K562 (cell line): ENCODE measurements at places on chromosomes 2 and 18.

DNA sequence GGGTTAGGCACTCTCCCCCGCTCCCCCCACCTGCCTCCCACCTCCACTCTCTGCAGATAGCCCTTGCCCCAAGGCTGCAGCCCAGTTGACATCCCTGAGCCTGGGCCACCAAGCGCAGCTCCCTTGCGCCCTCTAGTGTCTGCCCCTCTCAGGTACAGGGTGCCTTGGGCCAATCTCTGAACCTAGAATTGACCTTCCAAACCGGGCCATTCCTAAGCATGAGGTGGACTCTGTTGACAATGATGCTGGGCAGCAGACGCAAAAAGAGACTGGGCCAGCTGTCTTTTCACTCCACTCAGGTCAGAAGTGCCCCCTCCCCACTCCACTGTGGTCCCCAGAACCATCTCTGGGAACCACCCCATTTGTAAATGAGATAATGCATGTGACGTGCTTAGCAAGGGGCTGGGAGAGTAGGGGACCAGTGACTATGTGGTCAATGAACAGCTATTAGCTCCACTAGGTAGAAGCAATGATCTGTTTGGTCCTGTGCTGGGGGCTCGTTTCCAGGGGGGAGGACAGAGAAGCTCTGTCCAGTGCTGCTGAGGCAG, 43.3 kb upstream of the PLB1 start:
- peak; percentile 73 for DNase-seq

DNA sequence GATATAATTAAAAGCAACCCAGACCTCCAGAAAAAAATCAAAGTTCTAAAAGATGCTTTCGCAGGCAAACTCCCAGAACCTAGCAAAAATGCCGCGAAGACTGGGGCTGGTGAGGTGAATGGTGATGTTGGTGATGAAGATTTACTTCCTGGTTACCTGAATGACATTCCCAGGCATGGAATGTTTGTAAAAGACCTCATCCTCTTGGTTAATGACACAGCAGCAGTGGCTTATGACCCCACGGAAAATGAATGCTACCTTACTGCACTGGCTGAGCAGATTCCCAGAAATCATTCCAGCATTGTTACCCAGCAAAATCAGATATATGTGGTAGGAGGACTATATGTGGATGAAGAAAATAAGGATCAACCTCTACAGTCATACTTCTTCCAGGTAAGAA, 994 bp downstream of the KLHL41 start:
- no peak for DNase-seq

DNA sequence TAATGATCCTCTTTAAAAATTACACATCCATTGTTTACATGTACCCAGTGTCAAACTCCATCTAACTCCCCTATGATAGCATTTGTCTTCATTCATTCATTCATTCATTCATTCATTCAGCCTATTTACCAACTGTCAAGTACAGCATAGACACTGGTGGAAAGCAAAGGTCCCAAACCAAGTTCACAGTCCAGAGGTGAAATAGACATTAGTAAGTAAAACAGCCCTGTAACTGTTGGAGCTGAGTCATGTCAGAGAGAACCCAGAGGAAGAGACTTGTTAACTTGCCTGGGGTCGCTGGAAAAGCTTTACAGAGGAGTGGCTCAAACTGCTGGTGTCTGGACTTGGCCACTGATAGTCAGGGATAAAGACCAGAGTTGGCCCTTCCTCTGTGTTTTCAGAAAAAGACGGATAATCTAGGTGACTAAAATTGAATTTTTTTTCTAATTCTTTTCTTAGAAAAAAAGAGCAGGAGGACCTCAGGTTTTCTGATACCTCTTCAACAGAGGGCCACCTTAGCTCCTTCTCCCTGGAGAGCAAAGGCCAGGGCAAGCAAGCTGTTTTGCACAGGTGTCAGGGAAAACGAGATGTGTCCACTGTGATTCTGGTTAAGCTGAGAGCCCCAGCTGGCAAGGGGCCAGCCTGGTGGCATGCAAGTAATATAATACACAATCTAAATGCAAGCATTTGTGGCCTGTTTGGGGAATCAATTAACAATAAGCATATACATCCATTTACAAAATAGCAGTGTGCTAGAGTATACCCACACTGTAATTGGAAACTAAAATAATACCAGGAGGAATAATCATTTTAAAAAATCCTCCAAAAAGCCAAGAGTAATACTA, 96.7 kb upstream of the SLC14A2 start:
- no peak for DNase-seq

GRCh38 chr18:12041561-12041960, 52.1 kb upstream of the ANKRD62 start:
- DNase-seq: no peak

DNA sequence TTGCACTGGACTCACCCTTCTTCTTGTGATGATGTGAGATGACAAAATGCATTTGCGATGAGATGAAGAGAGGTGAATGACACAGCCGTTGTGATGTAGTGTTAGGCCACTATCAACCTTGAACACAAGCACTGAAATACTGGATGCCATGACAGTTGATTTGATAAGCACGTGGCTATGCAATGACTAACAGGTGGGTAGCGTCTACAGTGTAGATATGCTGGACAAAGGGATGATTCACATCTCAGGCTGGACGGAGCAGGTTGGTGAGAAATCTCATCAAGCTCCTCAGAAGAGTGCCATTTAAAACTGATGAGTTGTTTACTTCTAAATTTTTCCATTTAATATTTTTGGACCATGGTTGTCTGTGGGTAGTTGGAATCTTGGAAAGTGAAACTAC, 375.8 kb upstream of the LYPD1 start:
- DNase-seq: no peak

DNA sequence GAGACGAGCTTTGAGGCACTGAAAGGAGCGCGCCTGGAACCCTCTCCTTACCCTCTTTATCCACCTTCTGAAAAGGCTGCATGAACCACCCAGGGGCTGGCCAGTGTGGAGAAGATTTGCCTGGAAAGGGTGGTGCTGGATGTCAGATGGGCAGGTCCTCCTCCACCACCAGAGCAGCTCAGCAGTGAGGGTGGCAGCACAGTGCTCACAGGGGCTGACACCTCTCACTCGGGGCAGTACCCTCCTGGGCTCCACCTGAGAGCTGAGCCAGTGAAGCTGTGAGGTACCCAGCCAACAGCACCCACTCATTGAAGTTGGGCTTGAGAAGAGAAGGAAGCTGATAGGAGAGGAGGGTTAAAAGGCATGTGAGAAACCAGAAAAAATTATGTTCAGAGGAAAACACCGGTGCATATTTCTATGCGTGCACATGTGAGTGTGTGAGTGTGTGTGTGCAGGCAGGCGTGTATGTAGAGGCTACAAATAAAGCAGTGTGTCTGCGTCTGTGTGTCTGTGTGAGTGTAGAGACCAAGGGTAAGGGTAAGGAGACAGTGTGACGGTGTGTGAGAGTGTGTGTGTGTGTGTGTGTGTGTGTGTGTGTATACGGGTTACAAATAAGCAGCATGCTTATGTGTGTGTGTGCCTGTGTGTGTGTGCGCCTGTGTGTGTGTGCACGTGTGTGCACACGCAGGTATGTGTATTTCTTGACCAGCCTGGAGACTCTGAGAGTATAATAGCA, 40.7 kb downstream of the TEX44 start:
- no peak for DNase-seq

GRCh38 chr2:119715409-119716283, 36.6 kb downstream of the TMEM177 start:
- DNase-seq: no peak

- DNase-seq: no peak
Measured at GRCh38 chr18:13131283-13131682, 87.3 kb upstream of the LDLRAD4 start.

DNA sequence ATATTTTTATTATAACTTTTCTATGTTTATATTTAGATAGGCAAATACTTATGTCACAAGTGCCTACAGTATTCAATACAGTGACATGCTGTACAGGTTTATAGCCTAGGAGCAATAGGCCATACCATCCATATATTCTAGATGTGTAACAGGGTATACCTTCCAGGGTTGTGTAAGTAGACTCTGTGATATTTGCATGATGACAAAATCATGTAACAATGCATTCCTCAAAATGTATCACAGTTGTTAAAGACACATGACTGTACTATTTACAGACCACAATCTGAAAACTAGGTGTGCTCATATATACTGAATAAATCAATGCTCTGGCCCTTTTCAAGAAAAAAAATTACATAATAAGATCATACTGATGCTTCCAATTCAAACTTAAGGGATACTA, 433.2 kb upstream of the RGPD4 start:
- no peak for DNase-seq

DNA sequence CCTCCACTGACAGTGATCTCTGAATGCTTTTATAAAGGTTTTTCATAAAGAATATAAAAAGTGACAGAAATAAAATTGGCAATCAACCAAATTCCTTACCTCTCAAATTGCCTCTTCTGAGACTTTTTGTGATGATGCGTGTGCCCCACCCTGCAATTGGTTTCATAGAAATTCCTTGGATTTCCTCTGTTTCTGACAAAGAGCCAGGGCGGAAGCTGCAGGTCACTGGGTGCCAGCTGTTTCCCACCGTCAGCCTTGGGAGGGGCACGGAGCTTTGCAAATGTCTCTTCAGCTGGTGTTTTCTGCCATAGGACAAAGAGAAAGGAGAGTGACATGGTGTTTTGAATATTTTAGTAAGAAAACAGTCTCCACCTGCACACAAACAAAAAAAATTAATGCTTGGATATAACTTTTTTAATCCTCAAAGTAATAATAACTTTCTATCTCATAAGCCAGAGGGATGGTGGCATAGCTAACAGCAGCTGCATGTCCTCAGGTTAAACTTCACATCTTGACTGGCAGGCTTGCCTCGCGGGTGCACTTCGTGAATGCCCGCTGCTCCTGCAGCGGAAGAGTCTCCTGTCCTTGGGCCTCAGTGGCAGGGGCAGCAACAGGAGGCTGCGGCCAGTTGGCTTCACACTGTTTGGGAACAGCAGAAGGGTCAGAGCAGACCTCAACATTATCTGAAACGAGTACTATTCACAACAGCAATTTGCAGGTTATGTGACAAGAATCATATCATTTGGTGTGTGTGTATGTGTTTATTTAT, 24.7 kb downstream of the AGAP1 start:
- DNase-seq: no peak

- DNase-seq: no peak
Measured at GRCh38 chr2:43071599-43072550, 154.5 kb downstream of the ZFP36L2 start.

DNA sequence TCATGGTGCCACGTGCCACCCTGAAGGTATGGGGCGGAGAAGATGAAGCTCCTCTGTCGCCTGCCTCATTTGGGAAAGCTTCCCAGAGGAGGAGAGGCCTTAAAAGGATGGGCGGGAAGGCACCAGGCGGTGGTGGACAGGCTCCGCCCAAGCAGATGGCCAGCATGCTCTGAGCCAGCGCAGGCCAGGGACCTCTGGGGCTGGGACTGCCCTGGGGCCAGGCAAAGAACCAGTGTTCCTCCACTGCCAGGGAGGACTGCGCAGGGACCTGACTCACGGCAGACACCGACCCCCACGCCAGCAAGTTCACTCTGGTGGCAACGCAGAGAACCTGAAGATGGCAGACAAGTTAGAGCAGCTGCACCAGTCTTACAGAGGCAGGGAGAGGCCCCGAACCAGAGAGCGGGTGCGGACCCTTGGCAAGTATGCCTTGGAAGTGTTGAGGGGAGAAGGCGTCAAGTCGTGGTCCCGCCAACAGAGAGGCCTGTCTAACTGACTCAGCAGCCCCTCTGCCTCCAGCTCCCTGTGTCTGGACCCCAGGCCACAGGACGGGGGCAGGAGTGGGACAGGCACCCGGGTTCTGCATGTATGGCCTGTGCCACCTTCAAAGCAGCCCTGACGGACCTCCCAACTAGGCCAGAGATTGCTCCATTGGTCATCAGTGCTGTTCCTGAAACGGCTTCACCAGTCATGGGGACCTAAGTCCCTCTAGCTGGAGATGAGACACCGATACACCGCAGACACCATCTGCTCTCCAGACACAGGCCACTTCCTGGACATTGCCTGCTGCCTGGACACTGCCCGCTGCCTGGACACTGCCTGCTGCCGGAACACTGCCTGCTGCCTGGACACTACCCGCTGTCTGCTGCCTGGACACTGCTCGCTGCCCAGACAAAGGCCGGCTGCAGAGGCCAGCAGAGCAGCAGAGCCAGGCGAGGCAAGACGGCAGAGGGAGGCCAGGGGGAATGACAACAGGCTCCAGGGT, 124.7 kb downstream of the HDAC4 start:
- DNase-seq: peak; percentile 48

DNA sequence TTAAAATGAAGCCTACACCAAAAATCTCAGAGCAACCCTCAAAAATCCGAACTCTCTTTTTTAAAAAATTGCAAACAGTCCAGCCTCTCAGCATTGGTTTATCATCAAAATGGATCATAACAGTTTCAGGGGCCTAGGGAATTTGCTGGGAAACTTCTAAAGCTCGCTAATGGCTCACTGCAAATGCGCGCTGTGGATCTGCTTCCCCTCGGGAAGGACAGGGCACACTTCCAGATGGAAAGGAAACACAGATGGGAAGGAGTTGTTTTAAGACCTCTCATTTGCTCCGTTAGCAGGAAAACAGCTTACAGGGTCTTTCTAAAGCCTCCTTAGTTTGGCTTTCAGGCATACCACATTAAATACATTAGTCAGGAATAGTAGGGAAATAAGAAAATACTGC, 27.2 kb downstream of the FECH start:
- no peak for DNase-seq

DNA sequence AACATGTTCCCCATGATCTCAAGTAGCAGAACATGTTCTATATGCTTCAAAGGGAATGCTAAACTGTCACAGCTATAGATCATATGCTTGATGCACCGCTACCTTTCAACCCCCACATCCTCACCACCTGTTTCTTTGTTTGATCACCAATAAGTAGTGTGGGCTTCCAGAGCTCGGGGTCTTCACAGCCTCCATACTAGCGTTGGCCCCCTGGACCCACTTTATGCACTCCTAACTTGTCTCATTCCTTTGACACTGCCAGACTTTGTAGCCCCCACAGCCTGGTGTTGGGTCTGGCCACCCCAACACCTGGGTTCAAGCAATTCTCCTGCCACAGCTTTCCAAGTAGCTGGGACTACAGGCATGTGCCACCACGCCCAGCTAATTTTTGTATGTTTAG, 11.6 kb upstream of the RBM44 start:
- DNase-seq: no peak

DNA sequence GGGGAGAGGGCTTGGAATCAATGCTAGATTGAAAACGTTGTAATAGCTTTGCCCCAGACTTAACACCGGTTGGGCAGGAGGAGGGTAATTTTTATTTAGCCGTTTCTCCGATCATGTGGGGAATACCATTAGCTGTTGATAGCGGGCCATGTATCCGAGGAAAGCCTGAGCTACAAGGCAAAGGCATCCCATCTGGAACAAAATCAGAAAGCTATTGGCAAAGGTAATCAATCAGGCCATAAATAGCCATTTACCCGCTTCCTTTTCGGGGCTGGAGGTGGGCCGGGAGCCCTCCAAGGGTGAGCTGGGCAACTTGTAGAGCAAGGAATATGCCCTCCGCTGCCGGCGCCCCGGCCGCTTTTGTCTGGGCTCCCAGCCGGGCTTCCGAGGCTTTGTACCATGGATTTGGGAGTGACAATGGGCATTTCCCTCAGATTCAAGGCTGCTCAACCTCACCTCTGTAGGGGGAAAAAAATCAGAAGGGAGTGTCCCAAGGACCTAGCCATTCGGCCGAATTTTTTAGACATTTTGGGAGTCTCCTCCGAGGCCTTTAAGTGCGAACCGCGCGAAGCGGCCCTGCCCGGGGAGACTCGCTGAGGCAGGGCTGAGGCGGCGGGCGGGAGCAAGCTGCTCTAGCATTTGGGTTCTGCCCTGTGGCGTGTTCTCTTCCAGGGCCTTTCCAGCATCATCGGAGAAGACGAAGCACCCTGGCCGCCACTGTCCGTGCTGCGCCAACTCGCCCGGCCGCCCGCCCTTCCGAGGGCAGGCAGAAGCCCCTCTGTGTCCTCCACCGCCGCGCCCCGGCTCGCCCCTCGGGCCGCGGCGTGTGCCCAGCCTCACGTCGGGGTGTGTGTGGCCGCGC, 1.1 kb upstream of the HOXD9 start:
- DNase-seq: no peak

GRCh38 chr2:239600650-239601049, 199.8 kb upstream of the HDAC4 start:
- no peak for DNase-seq
